Cardiac fibroblast (primary cell): ENCODE measurements at places on chromosomes 4 and X.
A peak's percentile ranks its signal among the peaks of the same experiment; 100 is the strongest.

GRCh38 chr4:29653221-29653620 lies 1066.9 kb upstream of the PCDH7 start:
- no peak for DNase-seq

- no peak for DNase-seq
Observed at GRCh38 chr4:147844781-147845180, 112.9 kb downstream of the ARHGAP10 start.

DNA sequence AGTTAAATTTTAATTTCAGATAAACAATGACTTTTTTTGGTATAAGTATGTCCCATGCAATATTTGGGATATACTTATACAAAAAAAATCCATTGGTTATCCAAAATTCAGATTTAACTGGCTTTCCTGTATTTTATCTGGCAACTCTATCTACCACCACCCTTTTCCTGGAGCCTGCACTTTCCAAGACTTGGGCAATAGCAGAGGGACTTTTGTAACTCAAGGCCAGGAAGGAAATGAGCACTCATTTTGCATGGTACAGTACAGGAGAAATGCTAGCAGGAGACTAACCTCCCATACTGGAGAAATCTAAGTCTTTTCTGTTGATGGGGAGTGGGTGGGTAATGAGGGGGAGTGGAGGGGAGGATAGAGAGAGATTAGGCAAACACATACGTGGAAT lies 37.7 kb upstream of the PLAC1 start:
- DNase-seq, result peak; percentile 35

DNA sequence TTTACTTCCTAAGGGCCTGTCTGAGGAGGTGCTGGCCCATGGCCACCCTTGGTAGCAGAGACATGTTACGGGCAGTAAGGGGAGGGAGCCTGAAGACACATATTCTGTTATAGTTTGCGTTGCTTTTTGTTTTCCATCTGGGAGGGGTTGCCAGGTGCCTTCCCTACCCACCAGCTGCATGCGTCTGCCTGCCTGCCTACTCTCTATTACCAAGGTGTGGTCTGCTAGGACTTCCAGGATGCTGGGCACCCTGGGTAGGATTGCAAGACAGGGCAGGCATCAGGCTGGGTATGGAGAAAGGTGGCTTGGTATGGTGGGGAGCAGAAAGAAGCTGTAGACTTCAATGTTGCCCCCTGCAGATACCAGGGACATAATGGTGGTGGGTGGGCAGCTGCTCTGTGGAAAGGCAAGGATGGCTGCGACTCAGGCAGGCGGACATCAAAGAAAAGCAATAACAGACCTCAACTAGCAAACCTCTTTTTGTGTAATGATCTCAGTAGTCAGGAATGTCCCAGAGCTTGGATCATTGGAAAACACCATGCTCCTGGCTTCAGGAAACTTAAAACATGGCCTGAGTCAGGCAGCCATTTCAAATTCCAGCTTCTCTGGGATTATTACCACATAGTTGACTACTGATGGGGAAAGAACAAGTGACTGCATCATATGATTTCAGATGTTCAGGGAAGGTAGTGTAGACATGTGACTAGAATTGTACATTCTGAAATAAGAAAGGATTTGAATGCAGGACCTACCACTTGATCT lies 67.8 kb downstream of the HOPX start:
- DNase-seq, result peak; percentile 27

DNA sequence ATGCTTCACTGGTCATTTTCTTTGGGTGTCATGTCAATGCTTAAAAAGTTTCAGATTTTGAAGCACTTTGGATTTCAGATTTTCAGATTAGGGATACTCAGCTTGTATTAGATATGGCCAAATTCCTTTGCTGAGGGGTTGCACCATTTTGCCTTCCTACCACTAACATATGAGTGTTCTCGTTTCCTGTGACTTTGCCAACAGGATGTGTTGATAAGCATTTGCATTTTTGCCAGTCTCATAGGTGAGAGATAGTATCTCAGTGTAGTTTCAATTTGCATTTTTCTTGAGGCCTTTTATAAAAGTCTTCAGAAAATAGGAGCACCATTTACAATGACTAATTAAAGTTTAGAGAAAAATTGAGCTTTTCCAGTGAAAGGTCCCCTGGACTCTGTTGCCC lies 71.6 kb upstream of the CLCN4 start:
- DNase-seq, result no peak

- peak; percentile 58 for DNase-seq
Observed at GRCh38 chr4:8502836-8503585, 62.4 kb downstream of the TRMT44 start.

DNA sequence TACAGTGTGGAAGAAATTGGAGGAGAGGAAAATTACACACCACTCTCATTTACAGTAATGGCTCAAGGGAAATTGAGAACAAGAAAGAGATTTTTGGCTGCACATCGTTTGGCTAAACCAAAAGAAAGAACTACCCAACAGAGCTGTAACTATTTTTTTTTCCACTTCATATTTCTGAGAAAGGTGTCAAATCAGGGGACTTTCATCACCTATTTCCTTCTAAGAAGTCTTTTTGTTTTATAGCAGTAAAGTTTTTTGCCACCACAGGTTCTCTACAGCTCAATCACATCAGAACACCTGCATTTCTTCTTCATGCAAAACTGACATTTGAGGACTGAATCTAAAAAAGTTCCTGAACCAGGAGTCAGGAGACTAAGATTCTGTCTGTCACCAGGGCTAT lies 57.5 kb upstream of the TNIP3 start:
- DNase-seq, result no peak
